Activated naive CD4-positive, alpha-beta T cell treated with Interleukin-2 at 50 U/mL for 16 hours (primary cell): ENCODE measurements at places on chromosomes 16 and 17.

GRCh38 chr16:49460786-49461470, 87.3 kb downstream of the C16orf78 start:
- DNase-seq, result no peak

DNA sequence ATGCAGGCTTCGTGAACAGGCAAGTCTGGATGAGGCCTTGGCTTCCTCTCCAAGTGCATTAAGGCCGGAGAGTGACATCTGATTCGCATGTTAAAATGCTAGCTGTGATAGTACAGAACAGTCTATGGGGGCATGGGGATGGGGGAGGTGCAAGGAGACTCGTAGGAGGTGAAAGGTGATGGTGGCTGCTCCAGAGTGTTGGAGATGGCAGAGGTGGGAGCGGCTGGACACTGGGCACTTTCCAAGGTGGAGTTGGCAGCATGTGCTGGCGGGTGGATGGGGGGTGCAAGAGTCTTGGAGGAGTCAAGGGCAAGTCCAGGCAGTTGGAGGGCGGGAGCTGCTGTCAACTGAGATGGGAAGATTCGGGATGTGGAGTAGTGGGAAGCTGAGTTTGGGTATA, 350.9 kb upstream of the TNRC6C start:
- DNase-seq, result no peak

- DNase-seq, result no peak
Observed at GRCh38 chr16:81987706-81988105, 23.6 kb downstream of the SDR42E1 start.

DNA sequence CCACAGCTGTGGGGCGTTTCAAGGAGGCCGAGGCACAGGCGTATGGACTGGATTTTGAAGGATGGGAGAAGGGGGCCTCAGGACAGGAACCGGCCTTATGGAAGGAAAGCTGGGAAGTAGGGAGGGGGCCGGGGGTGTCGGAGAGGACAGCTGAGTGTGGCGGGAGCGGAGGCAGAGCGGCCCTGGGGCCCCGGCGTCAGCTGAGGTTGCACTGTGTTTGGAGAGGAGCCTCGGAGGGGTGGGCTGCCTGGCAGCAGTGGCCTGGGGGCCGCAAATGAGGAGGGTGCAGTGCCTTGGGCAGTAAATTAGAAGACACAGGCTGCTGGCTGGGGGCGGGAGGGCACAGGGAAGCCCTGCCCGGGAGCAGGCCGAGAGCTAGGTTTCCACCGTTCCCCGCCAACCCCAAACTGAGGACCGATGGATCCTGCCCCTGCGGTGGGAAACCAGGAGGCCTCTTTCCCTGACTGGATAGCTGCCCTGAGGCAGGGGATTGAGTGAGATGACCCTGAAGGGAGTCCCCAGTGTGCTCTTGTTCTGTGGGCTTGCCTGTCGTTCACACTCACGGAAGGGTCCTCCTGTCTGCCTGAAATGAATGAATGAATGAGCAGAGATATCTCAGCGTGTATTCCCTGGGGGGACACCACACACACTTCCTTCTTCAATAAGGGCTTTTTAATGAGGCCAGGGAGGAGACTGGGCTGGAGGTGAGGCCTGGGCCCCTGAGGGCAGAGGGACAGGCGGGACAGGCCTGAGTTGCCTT, 18.4 kb downstream of the FOXJ1 start:
- no peak for DNase-seq

DNA sequence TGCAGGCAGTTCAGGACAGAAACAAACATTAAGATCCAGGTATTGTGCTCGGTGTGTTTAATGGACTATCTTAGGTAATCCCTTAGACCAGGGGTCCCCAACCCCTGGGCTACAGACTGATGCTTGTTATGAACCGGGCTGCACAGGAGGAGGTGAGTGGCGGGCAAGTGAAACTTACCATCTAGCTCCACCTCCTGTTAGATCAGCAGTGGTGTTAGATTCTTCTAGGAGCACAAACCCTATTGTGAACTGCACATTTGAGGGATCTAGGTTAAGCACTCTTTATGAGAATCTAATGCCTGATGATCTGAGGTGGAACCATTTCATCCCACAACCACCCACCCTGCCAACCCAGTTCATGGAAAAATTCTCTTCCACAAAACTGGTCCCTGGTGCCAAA, 37.8 kb upstream of the ASIC2 start:
- no peak for DNase-seq

DNA sequence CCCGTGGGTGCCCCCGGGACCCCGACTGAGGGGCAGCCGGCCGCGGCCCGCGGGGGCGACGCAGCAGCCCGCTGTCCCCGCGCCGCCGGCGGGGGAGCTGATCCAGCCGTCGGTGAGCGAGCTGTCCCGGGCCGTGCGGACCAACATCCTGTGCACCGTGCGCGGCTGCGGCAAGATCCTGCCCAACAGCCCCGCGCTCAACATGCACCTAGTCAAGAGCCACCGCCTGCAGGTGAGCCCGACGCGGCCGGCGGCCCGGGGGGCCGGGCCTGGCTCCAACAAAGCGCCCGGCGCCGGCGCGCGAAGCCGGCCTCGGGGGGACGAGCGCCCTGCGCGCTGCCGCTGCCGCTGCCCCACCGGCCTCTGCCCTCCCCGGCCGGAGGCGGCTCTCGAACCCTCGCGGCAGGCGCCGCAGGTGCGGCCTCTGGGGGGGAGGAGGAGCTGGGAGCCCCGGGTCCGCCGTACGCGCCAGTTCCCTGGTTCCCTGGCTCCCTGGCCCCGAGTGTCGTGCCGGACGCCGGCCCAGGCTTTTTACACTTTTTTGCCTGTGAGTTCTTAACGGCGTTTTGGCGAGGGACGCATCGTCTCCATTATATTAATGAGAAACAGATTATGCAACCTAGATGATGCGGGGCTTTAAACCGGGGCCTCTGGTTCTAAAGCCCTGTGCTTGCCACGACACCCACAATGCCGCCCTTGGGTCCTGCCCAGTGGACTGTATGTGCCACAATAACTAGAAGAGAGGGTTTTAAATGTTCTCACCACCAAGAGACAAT, 521 bp downstream of the ATMIN start:
- peak; percentile 24 for DNase-seq

DNA sequence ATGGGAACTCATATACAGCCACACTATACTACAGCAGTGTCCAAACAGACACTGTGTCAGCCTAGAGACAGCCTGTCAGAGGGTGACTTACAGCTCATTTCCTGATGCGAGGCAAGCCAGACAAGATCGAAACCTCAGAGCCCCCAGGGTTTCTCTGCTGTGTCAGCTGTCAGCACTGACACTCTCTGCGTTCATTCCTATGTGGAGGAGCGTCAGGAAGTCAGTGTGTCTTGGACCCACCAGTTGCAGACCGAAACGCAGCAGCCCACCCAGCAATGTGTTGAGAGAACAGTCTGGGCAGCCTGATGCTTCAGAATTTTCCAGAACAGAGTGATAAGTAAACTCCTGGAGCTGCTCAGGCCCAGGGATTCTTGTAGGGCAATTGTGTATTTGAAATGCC, 20.6 kb upstream of the MAPT start:
- peak; percentile 46 for DNase-seq

DNA sequence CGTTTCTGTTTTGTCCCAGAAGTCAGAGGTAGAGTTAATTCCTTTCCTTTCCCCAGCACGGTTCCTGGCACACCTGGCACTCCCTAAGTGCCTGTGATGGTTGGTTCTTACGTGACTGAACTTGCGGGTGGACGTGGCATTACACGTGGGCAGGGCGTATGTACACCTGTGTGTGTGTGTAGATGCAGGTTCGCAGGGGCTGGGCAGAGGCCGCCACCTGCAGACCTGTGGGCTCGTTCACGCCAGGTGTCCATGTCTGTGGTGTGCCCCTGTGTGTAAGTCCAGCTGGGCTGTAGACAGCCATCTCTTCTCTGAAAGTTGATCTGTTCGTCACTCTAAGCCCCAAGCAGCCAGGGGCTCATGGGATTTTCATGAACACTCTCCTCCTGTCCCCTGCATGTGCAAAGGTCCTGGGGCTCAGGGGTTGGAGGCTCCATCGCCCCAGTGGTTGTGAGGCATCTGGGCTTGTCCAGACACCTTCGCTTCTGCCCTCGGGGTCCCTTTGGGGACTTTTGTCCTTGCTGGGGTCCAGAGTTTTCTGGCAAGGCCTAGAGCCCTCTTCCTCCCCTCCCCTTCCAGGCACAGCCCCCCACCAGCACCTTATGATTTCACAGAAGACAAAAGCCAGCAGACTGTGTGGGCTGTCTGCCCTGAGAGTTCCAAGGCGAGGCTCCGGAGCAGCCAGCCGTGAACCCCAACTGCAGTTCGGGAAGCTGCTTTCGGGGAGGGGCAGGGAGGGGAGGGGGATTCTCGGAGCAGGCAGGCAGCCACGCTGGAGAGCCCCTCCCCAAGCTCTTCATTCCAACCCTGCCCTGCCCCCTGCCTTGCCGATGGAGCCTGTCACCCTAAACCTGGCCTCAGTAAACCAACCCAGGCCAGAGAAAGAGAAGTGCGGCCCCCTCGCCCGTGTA, 5.4 kb upstream of the FSCN2 start:
- no peak for DNase-seq

- DNase-seq, result no peak
Observed at GRCh38 chr17:29196769-29197515, 16.7 kb upstream of the MYO18A start.

- DNase-seq, result no peak
Observed at GRCh38 chr16:14087590-14088154, 16.6 kb downstream of the MRTFB start.
